Upper lobe of left lung (tissue), 6 donors: ENCODE measurements at places on chromosomes 3 and 15.

- DNase-seq: no peak
These were observed 272.0 kb downstream of the NEK10 start for GRCh38 chr3:27097182-27097581.

- no peak for DNase-seq
These were observed 883.6 kb upstream of the NR2F2 start for GRCh38 chr15:95446854-95447253.

DNA sequence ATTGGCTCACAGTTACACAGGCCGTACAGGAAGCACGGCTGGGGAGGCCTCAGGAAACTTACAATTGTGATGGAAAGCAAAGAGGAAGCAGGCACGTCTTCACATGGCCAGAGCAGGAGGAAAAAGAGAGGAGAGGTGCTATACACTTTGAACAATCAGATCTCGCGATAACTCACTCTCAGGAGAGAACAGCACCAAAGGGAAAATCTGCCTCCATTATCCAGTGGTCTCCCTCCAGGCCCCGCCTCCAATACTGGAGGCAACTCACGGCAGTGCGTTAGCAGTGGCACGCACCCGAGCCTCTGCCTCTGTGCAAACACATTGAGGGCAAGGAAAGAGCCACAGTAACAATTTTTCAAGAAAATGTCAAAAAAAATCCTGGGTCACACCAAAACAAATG is 11.0 kb downstream of the OSTN start:
- no peak for DNase-seq

- no peak for DNase-seq
These were observed 7.5 kb upstream of the STRA6 start for GRCh38 chr15:74209997-74210671.

GRCh38 chr15:57060799-57061198 is 142.4 kb downstream of the TCF12 start:
- no peak for DNase-seq

GRCh38 chr3:17133632-17134545 is 249.1 kb downstream of the PLCL2 start:
- DNase-seq: no peak

DNA sequence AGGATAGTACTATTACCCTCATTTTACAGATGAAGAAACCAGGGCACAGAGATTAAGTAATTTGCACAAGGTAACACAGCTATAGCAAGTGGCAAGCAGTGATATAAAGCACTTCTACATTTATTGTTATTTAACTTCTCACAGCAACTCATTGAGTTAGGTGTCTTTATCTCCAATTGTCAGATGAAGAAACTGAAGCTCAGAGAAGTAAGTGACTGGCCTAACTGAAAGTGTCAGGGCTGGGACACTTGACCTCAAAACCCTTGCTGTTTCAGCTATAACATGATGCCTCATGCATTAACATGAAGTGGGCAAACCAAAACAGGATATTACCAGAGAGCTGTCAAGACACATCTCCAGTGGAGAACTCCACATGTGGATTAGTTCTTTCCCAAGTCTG is 65.8 kb upstream of the LEKR1 start:
- no peak for DNase-seq

DNA sequence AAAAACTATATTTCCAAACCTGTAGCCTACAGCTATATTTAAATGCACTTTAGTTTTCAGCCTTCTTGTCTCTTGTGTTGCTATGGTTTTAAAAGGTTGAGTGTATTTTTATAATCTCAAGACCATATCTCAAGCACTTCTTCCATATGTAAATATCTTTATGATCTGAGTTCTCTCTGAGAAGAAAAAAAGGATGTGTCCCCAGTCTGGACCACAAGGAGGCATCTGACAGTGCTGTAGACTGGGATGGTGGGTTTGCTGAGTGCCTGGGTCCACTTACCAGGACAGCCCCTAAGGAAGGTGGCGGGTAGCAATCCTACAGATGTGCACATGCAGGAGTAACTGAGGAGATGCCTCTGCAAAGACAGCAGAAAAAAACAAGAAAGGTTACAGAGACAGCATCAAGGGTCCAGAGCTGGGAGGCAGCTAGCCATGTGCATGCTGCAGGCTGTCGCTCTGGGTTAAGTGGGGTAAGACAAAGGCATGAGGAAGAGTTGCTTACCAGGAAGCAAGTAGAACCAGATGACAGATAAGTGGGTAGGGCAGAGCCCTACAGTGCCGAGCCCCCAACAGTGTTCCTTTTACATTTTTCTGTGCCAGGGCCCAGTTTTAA is 70.6 kb upstream of the SNRK start:
- DNase-seq: no peak

GRCh38 chr3:33083958-33084357 is 13.0 kb downstream of the GLB1 start:
- no peak for DNase-seq

DNA sequence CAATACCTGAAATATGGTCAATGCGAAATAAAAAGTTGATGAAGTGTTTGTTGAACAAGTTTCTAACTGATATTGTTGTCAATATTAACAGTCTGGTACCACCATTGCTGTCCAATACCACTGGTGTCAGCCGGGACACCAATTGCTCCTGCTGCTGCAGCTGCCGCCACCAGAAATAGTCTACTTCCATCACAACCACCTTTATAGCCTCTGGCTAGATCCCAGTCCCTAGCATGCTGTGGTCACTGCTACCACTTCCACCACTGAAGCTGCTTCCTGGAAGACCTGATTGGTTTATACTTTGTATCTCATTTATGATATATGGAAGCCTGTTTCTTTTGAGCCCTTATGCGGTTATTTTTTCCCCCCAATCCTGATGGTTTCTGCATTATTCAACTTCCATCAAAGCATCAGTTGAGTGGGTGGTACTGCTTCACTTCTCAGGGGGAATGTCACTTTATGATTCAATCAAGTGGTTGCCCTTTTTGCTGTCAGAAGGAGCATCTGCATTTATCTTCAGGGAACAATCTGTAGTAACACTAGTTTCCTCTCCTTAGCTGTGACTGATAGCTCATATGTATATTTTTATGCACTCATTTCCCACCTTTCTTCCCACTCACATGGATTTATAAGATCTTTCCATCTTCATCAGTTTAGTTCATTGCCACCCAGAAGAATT is 11.7 kb downstream of the LNP1 start:
- DNase-seq: no peak

- DNase-seq: no peak
These were observed 223.0 kb downstream of the NSUN3 start for GRCh38 chr3:94285872-94286271.

GRCh38 chr15:63987796-63988378 is 58.4 kb downstream of the DAPK2 start:
- DNase-seq: no peak

DNA sequence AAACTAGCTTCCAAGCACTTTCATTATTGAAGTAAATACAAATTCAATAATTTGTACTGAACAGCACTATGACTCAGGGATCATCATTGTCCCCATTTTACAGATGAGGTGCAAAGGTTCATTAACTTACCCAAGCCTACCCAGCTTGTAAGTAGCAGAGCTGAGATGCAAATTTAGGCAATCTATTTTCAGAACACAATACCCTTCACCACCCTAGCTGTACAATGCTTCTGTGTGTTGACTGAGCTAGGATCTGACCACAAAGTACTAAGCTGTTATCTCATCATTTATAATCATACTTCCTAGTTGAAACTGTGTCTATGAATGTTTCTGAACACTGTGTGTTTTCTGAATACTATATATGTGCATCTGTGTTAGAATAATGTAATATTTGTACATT is 3.2 kb upstream of the ILDR1 start:
- DNase-seq: no peak

DNA sequence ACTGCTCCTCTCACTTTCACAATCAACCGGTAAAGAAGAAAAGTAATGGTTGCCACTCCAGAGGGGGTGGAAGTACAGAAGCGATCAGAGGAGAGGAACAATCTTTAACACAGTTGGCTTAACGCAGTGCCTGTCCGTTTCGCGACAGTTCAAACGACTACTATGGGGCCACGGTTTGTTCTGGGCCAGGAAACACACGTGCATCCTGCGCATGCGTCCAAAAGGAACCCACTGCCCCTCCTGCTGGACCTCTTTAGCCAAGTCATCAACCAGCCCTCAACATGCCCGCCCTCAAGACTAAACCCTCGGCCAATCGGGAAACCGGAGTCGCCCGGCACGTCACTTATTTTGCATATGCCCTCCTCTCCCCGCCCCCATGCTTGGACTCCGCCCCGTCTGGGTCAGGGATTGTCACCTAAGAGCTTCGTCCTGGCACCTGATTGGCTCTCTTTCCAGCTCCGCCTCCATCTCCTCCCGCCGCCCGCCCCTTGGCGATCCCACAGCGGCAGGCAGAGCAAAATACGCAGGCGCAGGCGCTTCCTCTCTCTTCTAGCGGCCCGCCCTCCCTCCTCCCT is 345 bp upstream of the CDV3 start:
- DNase-seq: peak; percentile 100

- DNase-seq: no peak
These were observed 6.5 kb downstream of the DAG1 start for GRCh38 chr3:49476563-49476962.

- no peak for DNase-seq
These were observed 67.4 kb downstream of the GADL1 start for GRCh38 chr3:30827080-30827479.
